ENCODE measurements at places on chromosomes 1 and 21.
A peak's percentile ranks its signal among the peaks of the same experiment; 100 is the strongest.

- DNase-seq, result no peak
Observed at GRCh38 chr1:113662101-113662500, 97.2 kb downstream of the PHTF1 start.

DNA sequence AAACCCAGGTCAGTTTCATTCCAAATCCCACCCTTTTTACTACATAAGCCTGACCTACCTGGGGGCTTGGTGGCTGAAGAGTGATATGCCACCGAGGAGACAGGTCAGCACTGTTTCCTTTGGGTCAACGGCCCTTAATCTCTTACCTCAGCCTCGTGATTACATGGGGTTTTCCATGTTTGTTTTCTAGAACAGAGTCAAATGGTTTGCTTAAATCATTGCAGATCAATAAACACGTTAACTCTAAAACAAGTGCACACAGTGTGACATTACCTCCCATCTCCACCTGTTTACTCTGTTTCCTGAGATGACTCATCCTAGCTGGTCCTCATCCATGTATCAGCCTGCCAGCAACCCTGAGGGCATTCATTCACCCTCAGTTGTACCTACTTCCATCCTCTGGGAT lies 40.8 kb upstream of the TP53BP2 start:
- DNase-seq, result no peak

DNA sequence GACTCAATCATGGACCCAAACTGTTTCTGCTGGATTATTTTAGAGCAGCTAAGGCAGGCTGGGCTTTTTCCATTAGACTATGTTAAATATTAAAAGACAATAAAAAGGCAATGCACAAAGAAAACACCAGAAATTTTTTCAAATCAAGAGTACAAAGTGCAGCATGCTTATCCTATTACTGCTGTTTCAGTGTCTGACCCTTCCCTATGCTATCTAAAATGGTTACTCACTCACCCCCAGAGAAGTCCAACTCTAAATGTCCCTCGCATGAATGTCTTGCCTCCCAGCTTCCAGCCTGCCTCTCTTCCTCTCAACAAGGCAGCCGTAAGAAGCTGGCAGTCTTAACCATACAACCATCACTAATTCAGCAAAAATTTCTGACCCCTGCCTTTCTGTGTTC lies 108.7 kb upstream of the SYT6 start:
- no peak for DNase-seq

- no peak for DNase-seq
Observed at GRCh38 chr1:38418195-38419030, 371.8 kb upstream of the POU3F1 start.

- DNase-seq, result no peak
Observed at GRCh38 chr1:153174624-153175023, 23.9 kb upstream of the SPRR2G start.

- peak; percentile 17 for DNase-seq
Observed at GRCh38 chr1:86155051-86155806, 1.3 kb downstream of the COL24A1 start.

GRCh38 chr1:27787895-27788294 lies 14.9 kb downstream of the STX12 start:
- no peak for DNase-seq

- DNase-seq, result no peak
Observed at GRCh38 chr1:39409055-39409816, 82.2 kb upstream of the BMP8A start.

DNA sequence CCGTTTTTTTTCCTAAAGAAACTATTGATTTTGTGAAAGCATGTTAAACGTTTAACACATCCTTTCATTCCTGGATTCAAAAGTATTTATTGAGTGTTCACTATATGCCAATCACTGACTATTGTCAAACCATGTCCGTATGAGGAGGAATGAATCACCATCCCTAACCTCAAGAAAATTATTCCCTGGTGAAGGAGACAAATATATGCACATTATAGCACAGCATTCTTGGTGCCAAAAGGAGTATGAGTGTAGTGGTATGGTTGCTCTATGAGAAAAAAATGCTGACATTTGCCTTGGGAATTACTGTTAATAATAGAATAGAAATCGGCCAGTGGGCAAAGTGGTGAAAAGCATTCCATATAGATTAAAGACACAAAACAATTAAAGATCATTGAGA lies 1390.1 kb downstream of the MRPL39 start:
- no peak for DNase-seq

Measured in GM12892 (cell line).